Psoas muscle (tissue), 8 donors: ENCODE measurements at places on chromosomes 6 and 20. TPM values are rescaled to one million over a fixed set of nuclear protein-coding genes. Genes with fewer than 3 reads are reported as not detected.

DNA sequence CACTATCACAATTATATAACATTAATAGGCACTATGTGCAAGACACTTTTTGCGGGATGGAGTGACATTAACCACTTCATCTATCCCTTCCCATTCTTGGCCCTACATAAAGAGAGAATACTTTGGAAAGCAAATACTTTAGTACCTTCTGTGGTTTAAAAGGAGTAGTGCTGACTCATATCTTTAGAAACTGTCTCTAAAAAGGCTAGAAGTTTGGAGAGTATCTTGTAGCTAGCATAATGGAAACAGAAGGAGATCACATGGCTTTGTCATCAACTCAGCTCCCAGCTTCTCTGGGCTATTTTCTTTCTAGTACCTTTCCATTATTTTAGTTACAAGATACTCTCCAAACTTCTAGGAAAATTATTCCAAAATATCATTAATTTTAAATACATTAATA is 157.5 kb downstream of the ADGRG6 start:
- DNase-seq, result no peak

GRCh38 chr6:5412663-5413062 is 151.3 kb downstream of the FARS2 start:
- no peak for DNase-seq

GRCh38 chr6:137165375-137166246 is 7.8 kb downstream of the IL22RA2 start:
- DNase-seq, result no peak

DNA sequence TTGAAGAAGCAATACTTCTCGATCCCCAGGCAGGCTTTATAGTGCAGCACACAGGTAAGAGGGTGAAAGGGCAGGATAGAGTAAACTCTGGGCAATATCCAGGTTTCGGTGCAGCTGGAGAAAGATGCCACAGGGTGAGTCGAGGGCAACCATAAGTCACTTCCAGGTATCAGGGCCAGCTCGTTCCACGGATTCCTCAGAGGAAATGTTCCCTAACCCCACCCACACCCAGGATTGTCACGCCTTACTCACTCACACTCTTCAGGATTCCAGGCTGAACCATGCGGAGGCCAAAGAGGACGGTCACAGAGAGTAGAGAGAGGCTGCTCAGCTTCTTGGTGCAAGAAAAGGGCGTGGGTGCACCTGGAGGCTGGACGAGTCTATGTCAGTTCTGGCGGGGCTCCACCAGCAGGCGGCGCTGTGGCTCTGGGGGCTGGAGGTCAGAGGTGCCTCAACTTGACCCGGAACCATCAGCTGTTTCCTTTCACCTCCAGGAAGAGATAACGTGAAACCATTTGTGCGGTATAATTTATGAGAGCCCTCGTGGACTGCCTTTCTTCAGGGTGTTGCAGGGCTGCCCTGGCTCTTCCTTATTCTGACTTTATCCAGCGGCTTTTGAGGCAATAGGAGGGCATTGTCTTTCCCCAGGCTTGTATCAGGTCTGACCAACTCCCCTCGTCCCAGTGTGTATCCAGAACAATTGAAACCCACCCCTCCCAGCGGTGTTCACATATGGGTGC is 14.5 kb upstream of the WFDC12 start:
- DNase-seq, result peak; percentile 25

DNA sequence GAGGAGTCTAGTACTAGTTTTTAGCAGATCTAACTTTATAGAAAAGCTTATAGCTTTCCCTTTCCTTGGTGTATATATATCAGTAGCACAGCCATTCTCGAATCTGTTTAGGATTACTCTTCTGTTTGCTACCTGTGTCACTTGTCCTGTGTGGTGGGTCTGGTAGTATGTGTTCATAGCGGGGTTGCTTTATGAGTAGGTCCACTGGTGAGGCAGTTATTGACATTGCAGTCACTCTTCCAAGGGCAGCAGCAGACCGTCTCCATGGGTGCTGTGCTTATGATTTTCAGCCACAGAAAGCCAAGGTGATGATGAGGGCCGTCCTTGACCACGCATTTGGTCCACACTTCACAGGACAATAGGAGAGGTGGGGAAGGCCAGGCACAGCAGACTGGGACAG is 171.5 kb downstream of the CDKAL1 start:
- no peak for DNase-seq

DNA sequence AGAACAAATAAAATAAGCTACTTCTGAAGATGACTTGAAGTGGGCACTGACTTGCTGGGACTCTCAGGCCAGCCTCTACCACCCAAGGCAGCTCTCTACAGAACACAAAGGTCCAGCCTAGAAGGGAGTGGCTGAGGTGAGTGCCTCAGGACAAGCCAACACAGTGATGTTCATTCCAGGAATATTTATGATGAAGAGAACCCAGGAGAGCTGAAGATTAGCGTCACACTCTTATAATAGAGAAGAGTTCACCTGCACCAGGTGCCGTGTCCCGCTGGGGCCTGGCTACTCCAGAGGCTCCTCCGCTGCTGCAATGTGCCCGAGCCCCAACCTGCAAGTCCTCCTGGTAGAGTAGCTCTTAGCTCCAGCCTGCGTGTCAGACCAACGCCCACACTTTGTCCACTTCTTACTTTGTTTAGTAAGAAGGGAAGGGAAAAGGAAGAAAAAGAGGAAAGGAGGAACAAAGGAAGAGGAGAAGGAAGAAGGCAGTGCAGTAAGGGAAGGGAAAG is 182.4 kb upstream of the QKI start:
- no peak for DNase-seq

DNA sequence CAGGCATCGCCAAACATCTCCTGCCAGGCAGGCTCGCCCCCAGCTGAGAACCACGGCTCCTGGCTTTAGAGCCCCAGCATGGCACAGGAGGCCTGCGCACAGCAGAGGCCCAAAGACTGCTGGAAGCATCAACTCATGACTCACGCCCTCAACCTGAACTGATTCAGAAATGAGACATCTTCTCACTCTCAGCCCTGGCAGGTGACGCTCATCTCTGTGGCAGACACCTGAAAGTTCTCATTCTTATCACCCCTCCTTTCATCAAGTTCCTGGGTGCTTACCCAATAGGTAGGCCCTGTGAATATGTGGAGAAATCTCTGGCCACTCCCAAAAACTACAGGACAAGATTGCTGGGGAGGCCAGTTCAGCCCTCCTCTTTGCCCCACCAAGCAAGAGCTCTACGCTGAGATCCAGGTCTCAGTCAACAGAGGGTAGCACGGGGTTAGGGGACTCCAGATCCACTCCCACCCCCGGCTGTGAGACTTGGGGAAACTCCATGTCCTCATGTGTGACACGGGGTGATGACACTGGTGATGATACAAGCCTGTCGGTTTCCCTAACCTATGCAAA is 11.3 kb downstream of the NFATC2 start:
- DNase-seq, result no peak

DNA sequence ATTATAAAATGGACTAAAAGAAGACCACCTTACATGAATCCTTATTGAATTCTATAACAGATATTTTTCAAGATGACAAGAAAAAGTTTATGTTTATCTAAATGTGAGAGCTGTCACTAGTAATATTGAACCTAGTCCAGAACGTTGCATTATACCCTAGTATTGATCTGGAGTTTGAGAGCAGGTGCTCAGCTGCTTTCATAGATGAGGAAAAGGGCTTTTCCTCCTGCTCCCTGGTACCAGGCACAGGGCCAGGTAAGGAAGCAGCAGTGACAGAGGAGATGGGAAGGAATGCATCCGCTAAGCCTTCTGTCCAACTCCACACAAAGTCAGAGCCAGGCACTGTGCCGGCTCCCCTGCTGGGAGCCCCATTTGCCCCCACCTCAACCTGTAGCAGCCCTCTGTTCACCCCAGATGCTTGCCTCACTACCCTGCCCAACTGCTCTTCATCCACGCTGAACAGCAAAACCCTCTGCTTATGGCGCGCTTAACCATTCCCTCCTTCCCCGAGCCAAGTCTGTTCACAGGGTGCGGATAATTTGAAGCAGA is 393.1 kb downstream of the FRK start:
- no peak for DNase-seq

GRCh38 chr20:34104059-34104458 is 8.0 kb downstream of the EIF2S2 start:
- no peak for DNase-seq

GRCh38 chr6:30175765-30176164 is 12.4 kb downstream of the TRIM15 start:
- no peak for DNase-seq

- no peak for DNase-seq
Measured at GRCh38 chr6:170438861-170439260, 114.2 kb downstream of the PSMB1 start.

DNA sequence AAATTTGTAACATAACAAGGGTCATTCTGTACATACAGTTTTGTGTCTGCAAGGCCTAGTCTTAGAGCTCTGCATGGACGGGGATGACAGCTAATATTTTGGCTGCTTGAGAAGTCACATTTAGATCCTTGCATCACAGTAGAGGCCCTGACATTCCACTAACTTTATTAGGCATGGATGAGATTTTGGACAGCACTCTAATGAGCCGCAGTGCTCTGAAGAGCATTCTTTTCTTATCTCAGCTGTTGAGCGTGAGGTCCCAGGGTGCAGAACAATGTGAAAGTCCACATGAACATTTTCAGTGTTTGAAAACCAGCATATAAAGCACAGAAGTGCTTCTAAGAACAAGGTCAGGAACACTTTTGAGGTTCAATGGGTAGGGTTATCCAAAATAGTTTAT is 58.9 kb downstream of the IPCEF1 start:
- DNase-seq, result no peak

GRCh38 chr6:66865771-66866170 is 1158.7 kb upstream of the EYS start:
- no peak for DNase-seq

GRCh38 chr20:47791084-47791599 is 5.9 kb upstream of the SULF2 start:
- DNase-seq, result no peak

- no peak for DNase-seq
Measured at GRCh38 chr20:58584051-58584824, 66.8 kb upstream of the STX16 start.

GRCh38 chr6:83417880-83418663 is 12.8 kb downstream of the ME1 start:
- no peak for DNase-seq

GRCh38 chr20:48620154-48620506 is 207.7 kb downstream of the PREX1 start:
- no peak for DNase-seq

DNA sequence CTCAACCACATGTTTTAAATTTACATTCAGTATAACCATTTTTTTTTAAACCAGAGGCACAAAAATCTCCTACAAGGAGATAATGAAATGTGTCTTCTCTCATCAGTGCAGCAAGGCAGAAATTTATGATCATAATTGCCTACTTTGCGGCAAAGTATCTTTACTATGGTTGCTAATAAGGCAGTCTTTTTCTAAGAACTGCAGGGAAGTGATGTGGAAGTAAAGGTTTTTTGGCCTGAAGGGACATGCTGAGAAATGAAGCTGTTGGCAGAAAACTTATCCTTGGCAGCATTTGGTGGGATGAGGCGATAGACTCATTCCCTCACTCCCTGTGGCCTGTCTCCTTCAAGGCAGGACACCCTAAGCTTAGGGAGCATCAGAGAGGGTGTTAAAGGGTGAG is 48.7 kb downstream of the SCGN start:
- DNase-seq, result no peak

DNA sequence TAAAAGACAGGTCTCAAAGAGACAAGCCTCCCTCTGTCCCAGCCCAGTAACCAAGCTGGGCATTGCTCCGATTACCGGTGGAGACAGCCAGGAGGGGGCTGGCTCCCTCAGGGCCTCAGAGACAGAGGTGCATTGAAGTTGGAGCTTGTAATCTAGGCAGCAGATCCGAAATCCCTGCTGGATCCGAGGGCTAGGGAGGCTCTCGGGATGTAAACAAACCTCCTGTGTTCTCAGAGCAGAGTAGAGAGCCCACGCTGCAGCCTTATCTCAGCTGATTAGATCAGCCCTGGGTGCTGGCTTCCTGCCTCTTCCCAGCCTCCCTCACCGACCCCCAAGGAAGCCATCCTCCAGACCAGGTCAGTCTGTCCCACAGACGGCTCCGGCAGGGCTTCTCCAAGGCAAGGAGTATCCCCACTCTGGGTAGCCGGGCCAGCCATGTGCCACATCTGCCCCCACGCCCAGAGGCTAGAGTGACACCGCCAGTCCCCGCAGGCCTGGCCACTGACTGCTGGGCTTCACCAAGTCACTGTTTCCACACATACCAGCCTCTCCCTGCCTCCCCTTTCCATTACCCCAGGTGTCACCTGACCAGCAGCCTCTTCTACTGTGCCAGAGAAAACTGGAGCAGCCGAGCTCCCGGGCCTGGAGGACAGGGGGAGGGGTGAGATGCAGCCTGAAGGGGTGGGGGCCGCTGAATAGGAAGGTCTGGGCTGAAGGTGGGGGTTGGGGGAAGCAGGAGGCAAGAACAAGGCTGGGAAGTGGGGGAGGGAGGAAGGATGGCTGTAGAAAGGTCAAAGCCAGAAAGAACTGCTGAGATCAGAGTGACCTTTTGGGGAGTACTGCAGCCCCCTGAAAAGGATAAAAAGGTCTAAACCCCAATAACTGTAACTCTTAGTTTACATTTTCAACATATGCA is 6.0 kb downstream of the SDC4 start:
- peak; percentile 83 for DNase-seq

- DNase-seq, result no peak
Measured at GRCh38 chr6:2658788-2659187, 91.9 kb downstream of the MYLK4 start.

GRCh38 chr6:111743862-111744692 is 129.2 kb downstream of the FYN start:
- DNase-seq, result no peak

DNA sequence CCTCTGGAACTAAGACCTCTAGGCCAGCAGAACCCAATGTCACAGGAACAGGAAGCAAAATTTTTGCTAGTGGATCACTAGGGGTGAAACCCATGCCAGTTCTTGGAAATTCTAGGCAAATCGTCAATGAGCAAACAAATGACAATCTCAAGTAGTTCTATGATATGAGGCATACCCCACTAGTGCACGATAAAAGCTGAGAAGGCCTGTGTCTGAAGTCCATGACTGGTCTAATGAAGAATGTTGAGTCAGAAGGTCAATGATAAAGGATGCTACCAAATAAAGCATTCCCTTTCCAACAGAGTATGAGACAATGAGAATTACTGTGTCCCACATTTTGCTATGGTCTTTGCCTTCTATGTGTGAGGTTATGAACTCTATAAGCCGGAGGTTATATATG is 149.4 kb upstream of the NOX3 start:
- no peak for DNase-seq

DNA sequence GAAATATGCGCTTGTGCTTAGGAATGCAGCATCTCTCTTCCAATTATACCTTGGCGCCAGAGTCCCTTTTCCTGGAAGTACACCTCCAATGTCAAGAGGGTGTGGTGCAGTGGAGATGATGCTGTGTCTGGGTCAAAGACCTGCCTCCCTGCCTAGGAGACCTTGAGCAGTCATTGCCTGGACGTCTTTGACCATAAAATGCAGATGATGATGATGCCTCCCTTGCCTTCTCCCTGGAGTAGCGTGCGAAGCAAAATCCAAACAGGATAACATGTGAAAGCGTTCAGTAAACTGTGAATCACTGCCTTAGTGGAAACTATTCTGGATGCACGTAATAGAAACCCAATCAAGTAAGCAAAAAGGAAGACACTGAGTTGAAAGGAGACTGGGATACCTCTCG is 97.4 kb upstream of the ARMC2 start:
- DNase-seq, result no peak

Gene OVOL2
- total RNA-seq, result not detected

Gene MYBL2
- total RNA-seq, result 0.17 TPM

Gene GPSM3
- total RNA-seq, result 1.7 TPM

Gene CEP57L1
- total RNA-seq, result 6.4 TPM

Gene WFDC12
- not detected for total RNA-seq

Gene KHDC1L
- total RNA-seq, result not detected

Gene DYNLT2
- total RNA-seq, result 1.3 TPM

Gene SUMO4
- 0.26 TPM for total RNA-seq

Gene PACRG
- total RNA-seq, result 1.8 TPM

Gene LRRC73
- 0.20 TPM for total RNA-seq

Gene LIME1
- total RNA-seq, result 2.3 TPM

Gene SPINT4
- total RNA-seq, result not detected
